ENCODE measurements at places on chromosomes 16 and 17.

DNA sequence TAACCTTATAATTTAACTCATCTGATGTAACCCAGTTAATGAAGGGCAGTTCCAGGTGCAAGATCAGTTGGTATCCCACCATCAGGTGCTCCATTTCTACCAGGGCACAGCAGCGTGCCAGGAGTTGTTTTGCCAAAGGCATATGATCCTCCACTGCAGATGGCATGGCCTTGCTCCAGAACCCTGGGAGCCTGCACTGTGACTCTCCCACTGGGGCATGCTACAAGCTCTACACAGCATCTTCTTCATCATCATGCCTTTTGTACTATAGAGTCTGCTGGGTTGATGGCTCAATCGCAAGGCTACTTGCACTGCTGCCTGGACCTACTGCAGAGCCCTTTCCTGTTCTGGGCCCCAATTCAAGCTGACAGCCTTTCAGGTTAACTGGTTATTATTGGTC, 11.3 kb upstream of the MAPT start:
- no peak for DNase-seq

DNA sequence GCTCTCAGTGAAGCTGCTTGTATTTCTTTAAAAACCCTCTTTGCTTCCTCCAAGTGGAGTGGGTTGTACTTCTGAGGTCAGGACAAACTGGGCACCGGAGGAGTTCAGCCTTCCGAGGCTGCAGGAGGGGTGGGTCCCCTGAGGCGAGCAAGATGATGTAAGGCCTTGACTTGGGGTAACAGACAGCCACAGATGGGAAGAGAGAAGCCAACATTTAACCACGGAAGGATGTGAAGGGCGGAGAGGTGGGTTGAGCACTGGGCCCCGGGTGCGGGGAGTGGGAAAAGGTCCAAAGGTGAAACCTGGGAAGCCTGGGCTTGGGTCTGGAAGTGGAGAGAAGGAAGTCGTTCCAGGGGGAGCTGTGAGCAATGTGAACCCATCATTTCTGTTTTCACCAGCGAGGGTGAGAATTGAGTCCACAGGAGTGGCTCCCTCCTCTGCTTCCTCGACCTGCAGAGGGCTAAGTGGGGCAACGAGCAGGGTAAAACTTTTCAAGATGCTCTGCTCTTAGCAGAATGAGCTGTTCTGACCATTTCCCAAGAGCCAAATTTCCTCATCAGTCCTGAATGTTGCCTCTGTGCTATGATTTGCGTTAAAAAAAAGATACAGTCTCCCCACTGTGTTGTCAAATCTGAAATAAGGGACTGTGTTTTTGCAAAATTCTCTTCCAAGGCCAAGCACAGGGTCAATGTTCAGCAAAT, 137.7 kb upstream of the CRHR1 start:
- DNase-seq = no peak

GRCh38 chr16:897701-898100, 73.1 kb downstream of the LMF1 start:
- DNase-seq = no peak

DNA sequence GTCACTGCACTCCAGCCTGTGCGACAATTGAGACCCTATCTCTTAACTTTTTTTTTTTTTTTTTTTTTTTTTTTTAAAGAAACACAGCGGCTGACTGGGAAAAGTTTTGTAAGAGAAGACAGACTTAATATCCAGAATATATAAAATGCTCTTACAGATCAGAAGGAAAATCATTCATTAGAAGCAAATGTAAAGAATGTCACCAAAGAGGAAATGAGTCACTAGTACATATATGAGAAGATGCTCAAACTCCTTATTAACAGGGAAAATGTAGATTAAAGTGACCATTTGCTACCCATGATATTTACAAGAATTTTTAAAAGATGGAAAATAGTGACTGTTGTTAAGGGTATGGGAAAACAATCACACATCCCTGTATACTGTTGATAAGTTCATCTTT, 48.9 kb downstream of the RABEP1 start:
- peak; percentile 38 for DNase-seq

- no peak for DNase-seq
Measured at GRCh38 chr16:23395732-23396131, 57.3 kb downstream of the COG7 start.

DNA sequence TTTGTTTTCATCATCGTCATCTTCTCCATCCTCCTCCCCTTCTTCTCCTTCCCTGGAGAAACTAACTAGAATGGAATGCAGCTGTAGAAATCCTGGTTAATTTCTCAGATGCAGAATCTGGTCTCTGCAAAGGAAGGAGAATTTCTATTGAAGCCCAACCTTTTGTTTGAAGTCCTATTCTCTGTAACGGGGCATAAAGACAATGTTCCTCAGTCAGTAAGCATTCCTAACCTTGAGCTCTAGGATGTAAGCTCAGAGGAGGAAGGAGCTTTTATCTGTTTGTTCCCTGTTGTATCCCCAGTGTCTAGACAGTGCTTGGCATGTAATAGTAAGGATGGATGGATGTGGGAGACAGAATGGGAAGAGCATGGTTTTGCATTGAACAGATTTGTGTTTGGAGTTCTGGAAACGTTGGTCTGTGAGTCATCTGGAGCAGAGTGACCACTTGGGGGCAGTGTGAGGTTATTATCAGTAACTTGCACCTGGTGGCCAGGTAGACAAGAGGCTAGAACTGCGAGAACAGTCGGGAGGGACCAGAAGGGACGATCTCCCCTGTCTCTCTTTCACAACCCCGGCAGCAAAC, 363.7 kb downstream of the SNX29 start:
- DNase-seq = peak; percentile 72

GRCh38 chr17:29914819-29915537, 15.1 kb downstream of the SSH2 start:
- no peak for DNase-seq

GRCh38 chr16:86798247-86799041, 220.1 kb downstream of the FOXL1 start:
- DNase-seq = no peak

- peak; percentile 72 for DNase-seq
Measured at GRCh38 chr17:63675607-63676546, 24.0 kb downstream of the LIMD2 start.

- DNase-seq = peak; percentile 81
Measured at GRCh38 chr16:55147396-55147795, 176.6 kb upstream of the IRX6 start.

DNA sequence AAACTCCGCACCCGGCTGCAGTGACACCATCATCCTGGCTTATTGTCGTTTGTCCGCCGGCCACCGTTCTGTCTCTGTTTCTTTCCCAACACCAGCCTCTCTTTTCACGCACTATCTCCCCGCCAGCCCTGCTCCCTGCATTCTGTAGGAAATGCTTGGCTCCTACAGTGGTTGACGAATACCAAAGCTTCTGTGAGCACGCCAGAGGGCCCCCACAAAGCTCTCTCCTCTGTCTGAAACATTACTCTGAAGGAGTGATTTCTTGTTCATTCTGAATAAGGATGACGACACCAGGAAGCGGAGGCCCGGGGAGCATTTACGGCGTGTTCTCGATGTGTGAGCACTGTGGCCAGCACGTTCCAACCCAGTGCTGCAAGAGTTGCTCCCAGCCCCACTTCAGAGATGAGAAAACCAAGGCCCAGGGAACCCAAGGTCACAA, 58.8 kb downstream of the ADCY9 start:
- no peak for DNase-seq

DNA sequence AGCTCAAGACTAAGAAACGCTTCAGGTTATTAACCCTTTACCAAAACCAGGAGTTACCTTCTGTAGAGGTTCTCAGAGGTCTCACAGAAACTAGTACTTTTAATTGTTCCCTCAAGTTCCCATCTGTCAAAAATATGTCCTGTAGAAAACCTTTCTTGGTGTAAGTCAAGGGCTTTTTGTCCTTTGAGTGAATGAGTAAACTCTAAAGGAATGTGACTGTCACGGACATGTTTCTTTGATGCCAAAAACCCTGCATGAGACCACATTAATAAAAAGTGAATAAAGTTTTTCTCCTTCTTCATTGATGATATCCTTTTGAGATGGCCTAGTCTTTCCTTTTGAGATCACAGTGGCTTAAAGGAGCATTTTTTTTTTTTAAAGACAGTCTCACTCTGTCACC, 102.9 kb downstream of the NLK start:
- DNase-seq = peak; percentile 55

GRCh38 chr16:12975766-12976165, 74.4 kb downstream of the SHISA9 start:
- DNase-seq = no peak

DNA sequence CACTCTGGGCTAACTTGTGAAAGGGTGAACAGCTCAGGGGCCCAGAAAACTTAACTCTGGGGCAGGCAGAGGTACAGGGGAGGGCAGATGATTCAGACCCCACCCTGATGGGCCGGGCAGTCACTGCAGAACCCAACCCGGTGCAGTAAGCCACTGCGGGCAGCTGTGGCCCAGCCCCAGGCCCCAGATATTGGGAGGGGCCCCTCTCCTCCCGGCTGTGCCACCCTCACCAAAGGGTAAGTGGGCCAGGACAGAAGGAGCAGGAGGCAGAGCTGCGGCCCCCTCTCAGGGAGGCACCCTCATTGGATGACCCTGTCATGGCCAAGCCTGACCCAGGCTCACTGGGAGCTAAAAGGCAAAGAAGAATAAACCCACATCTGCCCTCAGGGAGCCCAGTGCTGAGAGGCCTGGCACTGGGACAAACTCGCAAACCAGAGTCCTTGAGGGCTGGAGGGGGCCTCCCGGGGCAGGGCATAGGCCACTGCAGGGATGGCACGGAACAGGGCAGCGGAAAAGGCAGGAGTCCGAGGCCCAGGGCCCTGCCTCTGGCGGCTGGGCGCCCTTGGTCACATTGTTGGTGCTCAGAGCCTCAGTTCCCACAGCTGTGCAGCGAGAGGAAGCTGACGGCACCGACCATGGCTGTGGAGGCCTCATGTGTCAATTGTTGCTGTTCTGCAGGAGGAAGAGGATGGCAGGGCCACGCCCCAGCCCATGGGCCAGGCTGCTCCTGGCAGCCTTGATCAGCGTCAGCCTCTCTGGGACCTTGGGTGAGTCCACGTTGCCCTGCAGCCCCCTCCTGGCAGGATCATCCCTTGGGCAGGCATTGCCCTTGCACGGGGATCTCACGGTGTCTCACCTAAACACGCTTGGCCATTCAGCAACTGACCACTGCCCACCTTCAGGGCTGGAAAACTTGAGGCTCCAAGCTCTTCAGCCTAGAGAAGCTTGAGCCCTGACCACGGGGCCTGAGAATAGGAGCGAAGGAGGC, 3.1 kb downstream of the ITGB4 start:
- no peak for DNase-seq

DNA sequence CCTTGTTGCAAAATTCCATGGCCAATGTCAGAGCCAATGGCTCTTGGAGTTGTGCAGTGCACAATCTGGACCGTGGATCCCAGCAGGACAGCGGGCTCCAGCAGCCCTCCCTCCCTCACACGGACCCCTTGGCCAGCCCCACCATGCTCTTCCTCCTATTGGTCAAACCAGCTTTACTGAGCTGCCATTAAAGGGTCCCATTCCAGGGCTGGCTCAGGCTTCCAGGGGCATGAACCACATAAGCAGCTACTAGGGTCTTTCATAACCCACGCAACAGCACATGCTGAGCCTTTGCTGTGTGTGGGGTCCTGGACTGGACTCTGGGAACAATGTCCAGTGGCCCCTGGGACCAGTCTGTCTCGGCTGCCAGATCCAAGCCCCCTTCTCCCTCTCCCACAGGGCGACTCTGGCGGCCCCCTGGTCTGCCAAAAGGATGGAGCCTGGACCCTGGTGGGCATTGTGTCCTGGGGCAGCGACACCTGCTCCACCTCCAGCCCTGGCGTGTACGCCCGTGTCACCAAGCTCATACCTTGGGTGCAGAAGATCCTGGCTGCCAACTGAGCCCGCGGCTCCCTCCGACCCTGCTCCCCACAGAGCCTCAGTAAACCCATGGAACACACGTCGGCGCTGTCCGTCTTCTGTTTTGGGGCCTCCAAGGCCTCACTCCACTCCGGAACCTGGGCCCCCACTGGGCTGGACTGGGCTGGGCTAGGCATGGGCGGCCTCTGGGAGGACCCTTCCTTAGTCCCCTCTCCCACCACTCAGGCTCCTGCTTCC, 5.7 kb downstream of the CTRB1 start:
- DNase-seq = no peak

GRCh38 chr16:15493466-15494180, 59.2 kb downstream of the BMERB1 start:
- peak; percentile 93 for DNase-seq

DNA sequence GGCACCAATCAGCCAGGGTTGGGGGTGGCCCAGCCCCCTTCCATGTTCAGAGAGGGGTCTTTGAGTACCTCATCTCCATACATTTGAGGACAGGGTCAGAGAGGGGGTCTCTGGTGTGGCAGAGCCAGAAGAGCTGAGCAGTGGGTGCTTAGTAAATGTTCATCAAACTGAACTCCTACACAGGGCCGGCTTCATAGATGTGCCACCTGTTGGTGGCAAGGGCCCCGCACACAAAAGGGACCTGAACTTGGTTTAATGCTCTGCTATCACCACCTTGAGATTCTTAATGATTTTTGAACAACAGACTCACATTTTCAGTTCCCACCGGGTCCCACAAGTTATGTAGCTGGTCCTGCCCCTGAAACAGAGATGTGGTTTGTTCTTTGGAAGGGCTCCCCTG, 9.0 kb upstream of the C1QL1 start:
- no peak for DNase-seq

DNA sequence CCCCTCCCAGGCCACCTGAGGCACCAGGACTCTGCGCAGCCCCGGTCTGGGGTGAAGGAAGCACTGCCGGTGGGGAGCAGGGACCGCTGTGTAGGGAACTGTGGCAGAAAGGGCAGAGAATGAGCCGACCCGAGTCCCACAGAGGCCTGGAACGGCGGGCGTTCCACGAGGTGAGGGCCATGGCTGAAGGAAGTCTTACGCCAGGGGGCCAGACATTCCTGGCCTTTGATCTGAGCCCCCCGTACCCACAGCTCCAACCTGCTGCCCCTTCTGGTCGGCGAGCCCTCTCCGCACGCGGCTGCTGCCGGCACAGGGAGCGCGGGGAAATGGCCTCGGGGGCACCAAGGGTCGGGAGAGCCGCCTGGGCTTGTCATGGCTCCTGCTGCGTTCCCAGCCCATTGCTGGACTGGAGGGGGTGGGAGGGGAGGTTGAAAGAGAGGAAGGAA, 1.4 kb upstream of the WNT3 start:
- no peak for DNase-seq

- peak; percentile 31 for DNase-seq
Measured at GRCh38 chr16:46947900-46948547, 25.4 kb downstream of the DNAJA2 start.

GRCh38 chr17:38585056-38585917, 20.5 kb downstream of the SRCIN1 start:
- no peak for DNase-seq

GRCh38 chr16:17509194-17509593, 38.4 kb upstream of the XYLT1 start:
- no peak for DNase-seq

- no peak for DNase-seq
Measured at GRCh38 chr16:4869147-4869805, 22.0 kb downstream of the UBN1 start.

DNA sequence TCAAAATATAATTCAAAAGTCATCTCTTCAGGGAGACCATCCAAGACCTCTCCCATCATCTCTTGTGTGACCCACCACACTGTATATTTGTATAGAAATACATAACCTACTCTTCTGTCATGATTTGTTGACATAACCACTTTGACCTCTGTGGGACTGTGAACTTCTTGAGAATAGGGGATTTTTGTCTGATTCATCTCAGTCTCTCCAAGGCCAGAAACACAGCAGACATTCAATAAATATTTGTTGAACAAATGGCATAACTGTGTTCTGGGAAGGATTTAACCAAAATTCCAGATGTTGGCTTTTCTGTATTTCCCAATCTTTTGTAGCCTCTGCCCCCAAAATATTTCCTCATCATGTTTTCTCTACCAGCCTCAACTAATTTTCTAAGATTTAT, 169.7 kb downstream of the CDH11 start:
- peak; percentile 92 for DNase-seq

GRCh38 chr17:376936-377863, 24.6 kb upstream of the RPH3AL start:
- DNase-seq = peak; percentile 63

Data from fibroblast of skin of scalp (primary cell).